Activated T-helper 1 cell treated with anti-CD3 and anti-CD28 coated beads, Interleukin-2, amount 50 U/mL, for 16 hours (primary cell): ENCODE measurements at places on chromosomes 7 and 10.

GRCh38 chr7:18222636-18223035, 195.0 kb upstream of the PRPS1L1 start:
- DNase-seq, result no peak

DNA sequence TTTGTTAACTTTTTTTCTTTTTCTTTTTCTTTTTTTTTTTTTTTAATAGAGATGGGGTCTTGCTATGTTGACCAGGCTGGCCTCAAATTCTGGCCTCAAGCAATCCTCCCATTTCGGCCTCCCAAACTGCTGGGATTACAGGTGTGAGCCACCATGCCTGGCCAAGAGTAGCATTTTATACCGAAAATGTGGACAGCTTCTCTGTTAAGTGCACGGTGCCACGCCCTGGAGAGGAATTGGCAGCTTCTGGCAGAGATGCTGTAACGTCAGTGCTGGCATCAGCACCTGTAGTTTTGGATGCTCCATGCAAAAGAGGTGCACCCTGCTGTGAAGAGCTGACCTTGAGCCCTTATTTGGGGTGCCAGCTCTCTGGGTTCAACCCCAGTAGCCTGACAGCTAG, 18.2 kb downstream of the IL15RA start:
- no peak for DNase-seq

DNA sequence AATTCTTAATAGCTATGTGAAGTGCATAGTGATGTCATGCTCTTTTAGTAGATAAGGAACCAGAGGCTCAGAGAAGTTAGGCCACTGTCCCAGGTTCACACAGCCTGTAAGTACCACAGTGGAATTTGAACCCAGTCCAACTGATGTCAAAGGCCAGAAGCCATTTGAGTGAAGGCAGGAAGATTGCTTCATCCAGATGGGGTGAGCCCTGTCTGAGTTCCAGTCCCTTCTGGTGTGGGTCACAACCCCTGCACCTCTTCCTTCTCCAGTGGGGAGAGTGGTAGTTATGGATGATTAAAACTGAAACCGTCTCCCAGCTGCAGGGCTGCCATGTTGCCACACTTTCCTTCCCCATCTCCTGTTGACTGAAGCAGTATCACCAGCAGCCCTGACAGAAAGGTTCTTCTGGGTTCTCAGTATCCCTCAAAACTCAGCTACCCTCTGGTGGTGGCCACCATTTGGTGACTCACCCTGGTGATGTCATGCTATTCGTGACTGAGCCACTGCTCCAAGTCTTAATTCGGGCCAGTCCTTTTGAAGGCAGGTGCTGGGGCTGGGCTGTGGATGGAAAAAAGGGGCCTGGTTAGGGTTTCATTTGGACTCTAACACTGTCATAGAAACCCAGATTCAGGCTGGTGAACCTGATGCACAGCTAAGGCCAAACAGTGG, 1.5 kb upstream of the C10orf95 start:
- DNase-seq, result no peak

- no peak for DNase-seq
Measured at GRCh38 chr10:132484922-132485321, 52.7 kb upstream of the INPP5A start.

DNA sequence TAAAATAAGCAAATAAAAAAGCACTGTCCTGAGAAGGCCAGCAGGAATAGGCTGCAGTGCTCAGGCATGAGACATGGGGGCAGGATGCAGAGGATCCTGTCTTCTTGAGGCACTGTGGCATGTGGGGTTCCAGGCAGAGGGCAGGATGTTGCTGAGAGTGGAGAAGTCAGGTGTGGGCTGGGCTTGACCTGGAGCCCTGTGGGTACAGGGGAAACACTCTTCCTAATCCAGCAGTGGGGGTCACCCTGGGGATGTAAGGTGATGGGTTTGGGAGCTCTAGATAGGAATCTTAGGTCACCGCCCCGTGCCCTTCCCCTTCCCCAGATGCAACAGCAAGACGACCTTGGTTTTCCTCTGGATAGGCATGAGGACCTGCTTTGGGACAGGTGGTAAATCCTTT, 13.6 kb downstream of the SUMF2 start:
- DNase-seq, result no peak

- no peak for DNase-seq
Measured at GRCh38 chr10:14742815-14743214, 31.9 kb downstream of the FAM107B start.

- no peak for DNase-seq
Measured at GRCh38 chr10:27413831-27414348, 90.2 kb upstream of the RAB18 start.

DNA sequence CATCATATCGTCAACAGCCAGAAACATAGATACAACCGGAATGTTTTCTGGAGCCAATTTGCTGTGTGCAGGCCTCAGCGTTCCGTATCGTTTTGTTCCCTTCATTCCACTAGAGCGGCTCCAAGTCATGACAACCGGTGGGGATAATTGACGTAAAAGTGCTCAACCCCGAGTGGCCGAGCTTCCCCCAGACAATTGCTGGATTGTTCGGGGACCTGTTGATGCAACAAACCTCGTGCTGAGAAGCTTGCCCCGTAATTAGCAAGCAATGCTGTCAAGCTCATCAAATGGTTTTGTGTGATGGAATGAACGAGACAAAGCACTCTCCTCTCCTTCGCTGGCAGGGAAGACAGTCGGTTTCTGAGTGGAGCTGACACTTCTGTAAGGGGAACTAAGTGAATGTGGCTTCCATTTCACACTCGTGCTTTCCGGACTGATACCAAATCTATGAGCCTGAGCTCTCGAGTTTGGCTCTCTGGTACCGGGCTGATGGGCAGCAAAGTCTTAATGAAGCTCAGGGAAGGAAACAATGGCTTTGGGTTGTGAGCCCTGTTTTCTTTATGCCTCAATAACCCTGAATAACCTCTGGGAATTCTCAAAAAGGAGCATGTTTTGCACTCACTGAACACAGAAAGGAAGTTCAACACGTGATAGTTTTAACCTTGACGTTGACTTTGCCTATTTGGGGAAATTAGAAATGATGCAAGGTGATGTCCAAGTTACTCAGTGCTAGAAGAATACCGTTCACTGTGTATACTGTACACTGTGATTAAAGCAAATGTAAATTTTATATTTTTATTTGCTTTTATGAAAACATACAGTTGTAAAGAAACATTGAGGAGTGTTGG, 220.5 kb downstream of the BAMBI start:
- no peak for DNase-seq

- no peak for DNase-seq
Measured at GRCh38 chr7:107234436-107234835, 65.6 kb downstream of the HBP1 start.

DNA sequence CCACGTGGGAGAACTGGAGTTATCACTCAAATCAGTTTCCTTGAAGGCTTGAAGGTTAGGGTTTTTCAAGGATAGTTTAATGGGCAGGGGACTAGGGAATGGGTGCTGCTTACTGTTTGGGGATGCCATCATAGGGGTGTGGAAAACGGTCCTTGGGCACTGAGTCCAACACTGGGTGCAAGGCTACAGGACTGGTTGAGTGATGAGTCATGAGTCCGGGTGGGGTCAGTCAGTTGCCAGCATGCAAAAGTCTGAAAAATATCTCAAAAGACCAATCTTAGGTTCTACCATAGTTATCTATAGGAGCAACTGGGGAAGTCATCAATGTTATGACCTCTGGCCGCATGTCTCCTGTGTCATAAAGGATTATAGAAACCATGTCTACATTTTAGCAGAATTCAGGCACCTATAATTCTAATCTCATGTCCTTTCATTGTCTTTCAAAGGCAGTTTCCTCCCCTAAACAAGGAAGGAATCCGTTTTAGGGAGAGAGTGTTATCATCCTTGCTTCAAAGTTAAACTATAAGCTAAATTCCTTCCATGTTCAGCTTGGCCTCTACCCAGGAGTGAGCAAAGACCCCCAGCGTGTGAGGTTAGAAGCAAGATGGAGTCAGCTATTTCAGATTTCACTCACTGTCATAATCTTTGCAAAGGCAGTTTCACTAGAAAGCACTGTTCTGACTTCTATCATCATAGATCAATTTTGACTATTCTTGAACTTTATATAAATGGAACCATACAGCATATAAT, 94.5 kb downstream of the COL26A1 start:
- no peak for DNase-seq

GRCh38 chr10:116760919-116761318, 18.6 kb upstream of the HSPA12A start:
- no peak for DNase-seq

- DNase-seq, result no peak
Measured at GRCh38 chr10:62323751-62324150, 50.4 kb upstream of the ZNF365 start.

GRCh38 chr10:59654007-59654406, 55.6 kb downstream of the SLC16A9 start:
- DNase-seq, result no peak

GRCh38 chr7:77497079-77497478, 40.0 kb upstream of the PTPN12 start:
- DNase-seq, result no peak
